ENCODE measurements at places on chromosomes 7 and 10.
A peak's percentile ranks its signal among the peaks of the same experiment; 100 is the strongest.

GRCh38 chr7:1224086-1224716 is 8.5 kb upstream of the UNCX start:
- DNase-seq = no peak

DNA sequence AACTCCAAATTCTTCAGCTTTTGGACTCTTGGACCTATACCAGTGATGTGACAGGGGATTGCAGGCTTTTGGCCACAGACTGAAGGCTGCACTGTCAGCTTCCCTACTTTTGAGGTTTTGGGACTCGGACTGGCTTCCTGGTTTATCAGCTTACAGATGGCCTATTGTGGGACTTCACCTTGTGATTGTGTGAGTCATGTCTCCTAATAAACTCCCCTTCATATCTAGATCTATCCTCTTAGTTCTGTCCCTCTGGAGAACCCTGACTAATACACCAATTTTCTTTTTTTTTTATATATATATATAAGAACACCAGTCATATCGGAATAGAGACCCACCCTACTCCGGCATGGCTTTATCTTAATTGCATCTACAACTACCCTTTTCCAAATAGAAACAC is 166.8 kb downstream of the ETV1 start:
- DNase-seq = no peak

GRCh38 chr10:123936426-123936825 is 44.8 kb upstream of the CPXM2 start:
- no peak for DNase-seq

- no peak for DNase-seq
These were observed 16.5 kb downstream of the ECHDC3 start for GRCh38 chr10:11758527-11759236.

DNA sequence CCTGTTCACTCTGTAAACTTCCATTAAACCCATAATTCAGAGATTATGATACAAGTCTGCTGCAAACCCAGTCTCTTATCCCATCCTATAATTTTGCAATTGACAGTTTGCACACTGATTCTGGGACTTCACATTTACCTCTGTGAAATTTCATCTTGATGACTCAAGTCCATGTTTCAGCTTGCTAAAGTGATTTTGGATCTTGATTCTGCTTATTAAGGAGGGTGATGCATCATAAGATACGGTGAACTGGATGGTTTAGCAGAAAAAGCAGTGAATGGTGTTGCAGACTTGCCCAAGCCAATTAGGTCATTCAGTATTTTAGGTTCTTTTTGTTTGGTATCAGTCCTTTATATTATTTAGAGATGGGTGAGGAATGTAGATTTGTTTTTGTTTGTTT is 125.5 kb upstream of the PODXL start:
- no peak for DNase-seq

DNA sequence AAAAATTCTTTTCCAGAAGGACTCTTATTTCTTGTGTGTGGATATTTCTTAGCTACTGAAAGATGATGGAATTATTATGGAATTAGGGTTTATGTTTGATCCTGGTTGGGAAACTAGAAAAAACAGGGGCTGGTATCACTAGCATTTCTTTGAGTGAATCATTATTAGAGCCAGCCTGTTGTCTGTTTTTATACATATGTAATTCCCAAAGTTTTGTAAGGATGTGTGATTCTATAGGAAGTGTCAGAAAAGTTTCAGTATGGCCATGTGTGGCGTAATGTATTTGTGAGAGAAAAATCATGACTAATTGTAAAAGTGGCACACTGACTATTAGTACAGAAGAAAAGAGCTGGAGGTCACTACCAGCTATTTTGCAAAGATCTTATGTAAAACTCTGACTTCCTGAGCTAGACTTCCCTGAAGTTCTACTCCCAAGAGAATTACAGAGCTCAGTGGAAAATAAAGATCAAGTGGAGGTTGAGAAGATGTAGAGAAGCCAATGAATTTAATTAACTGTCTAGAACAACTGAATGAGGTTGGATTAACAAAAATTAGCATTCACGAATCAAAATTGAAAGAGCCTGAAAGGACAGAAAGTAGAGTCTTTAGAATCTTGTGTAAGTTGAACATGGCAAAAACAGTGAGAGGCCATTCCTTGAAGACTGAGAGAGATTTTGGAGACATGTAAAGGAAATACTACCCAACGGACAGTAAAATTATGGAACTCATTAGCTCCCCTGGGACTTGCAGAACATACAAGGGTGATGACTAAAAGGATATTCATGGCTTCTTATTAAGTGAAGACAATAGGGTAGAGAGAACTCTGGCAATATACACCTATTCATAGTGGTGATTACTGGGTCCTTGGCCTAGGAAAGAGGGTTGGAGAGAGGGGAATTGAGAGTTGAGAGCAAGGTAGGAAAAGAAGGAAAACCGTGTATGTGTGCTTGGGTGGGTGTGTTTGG is 12.5 kb downstream of the ZNF365 start:
- DNase-seq = no peak

- no peak for DNase-seq
These were observed 1.7 kb upstream of the SLC35B4 start for GRCh38 chr7:134318443-134318842.

DNA sequence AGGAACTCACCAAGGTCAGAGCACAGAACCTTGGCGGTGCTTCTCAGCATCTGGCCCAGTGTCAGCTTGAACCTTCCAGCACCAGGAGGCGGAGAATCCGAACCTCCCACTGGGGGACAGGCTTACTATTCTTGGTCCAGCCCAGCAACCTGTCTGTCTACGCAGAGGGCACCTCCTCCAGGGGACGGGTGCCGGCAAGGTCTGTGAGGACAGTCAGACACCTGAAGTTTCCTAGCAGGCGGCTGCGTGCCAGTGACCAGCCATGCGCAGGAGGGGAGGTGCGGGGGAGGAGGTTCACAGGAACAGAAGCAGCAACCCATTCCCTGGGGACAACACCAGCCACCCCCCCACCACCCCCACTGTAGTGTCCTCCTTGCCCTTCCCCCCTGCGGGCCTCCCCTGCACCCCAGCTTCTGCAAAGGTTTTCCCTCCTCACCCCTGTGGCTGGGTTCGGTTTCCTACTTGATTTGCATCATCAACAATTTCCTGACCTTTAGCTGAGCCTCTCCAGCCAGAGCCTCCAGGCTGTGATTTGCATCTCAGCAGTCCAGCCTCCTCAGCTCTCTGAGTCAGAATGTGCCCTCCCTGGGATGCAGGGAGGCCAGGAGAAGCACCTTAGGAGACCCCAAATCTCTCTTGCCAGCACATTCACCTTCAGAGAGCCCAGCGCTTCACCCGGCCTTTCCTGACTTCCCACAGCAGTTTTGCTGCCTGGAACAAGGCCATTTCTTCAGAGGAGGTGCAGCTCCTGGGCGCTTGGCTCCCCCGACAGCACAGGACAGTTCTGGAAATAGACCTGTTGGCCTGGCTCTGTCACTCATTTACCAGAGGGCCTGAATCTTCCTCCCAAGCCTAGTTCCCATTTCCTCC is 107.5 kb upstream of the NPS start:
- DNase-seq = no peak

DNA sequence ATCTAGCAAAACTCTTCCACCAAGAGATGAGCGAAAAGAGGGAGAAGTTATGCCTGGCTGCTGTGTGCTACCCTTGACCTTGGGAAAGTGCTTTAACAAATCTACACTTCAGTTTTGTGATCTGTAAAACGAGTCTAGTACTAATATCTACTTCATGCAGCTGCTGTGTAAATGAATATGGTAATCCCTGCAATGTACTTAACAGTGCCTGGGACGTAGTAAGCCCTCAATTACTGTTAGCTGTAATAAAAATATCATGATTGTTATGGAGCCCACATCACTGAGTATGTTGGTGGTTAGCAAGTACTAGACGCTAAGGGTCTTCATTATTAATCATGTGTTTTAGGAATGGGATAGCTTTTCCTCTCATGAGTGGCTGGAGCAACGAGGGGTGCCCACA is 80.5 kb downstream of the LYZL1 start:
- no peak for DNase-seq

DNA sequence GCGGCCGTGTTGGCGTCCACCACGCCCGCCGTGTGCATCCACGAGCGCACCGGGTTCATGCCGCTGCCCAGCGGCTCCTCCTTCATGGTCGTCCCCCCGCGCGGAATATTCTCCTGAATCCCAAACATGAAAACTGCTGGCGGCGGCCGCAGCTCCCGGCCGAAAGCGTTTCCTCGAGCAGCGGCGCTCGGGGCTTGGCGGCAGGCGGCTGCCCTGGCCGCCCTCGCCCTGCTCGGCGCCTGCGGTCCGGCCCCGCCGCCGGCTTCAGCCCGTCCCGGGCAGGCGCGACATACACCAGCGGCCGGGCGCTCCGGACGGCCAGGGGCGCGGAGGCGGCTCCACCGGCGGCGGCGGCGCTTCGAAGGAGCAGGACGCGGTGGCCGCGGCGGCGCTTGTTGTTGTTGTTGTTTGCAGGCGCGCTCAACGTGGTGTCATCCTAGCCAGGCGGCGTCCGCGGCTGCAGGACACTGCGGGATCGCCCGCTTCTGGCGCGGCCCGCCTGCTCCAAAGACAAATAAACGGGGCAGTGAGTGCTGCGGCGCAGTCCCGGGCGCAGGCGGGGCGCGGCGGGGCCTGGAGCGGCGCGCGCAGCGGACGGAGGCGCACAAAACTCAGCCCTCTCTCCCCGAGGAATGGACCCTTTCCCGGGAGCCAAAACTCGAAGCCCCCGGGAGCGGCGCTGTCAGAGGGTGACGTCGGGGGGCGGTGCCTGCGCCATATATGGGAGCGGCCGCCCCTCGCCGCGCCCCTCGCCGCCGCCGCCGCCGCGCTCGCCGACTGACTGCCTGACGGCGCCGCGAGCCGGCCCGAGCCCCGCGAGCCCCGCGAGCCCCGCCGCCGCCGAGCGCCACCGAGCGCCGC is at the start of gene EBF3:
EBF3 (minus strand) TSS at position 634 of the 861 bp plus-strand sequence; CDS start at position 128, 506 bp downstream.
- no peak for DNase-seq

GRCh38 chr10:11468126-11468742 is 143.2 kb downstream of the USP6NL start:
- no peak for DNase-seq

- DNase-seq = no peak
These were observed 78.4 kb upstream of the GJD4 start for GRCh38 chr10:35526746-35527145.

DNA sequence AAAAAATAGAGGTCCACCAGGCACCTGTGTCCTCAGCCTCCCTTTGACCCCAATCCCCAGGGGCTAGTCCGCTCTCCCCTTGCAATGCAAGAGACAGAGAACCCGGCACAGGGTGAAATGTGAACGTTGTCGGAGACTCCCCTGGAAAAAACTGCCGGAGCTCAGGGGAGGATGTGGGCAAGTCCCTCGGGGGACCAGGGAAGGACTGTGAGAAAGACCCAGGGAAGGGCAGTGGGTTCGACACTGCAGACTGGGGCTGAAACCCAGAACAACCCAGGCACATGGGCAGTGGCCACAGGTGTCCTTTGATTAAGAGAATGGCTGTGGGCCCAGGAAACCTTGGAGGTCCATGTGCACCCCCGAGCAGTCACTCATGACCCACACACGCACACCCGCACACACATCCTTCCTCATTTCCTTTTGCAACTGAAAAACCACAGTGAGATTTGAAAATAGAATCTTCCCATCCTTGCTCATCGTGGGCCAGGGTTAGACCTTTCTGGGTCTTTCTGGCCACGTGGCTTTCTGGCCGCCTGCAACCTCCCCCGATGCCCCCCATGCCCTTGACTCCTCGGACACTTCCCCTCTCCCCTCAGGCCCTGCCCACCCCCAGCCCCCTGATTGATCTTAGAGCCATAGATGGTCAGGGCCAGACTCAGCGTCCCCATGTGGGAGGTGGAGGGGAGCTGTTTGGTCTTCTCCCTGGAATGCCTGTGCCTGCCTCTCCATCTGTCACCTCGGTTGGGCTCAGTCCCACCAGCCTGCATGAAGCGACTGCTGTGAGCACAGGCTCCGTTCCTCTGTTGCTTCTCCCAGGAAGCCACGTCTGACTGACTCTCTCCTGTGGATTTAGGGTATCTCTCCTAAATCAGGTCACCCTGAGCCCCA is 7.9 kb downstream of the LAT2 start:
- DNase-seq = peak; percentile 79

DNA sequence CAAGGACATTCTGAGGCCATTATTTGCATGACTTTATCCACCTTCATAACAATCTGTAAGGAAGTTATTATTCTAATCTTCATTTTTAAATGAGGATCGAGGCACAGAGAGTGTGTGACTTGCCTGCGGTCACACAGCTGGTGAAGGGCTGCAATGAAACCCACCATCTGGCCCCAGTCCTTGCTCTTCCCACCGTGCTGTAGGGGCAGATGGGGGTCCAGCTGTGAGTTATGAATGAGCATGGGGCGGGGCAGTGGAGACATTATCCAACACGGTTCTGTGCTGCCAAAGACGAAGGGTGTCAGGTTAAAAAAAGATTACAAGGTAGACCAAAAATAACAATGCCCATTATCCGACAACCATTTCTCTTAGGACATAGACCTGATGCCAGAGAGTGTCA is 417.5 kb upstream of the MGMT start:
- DNase-seq = no peak

DNA sequence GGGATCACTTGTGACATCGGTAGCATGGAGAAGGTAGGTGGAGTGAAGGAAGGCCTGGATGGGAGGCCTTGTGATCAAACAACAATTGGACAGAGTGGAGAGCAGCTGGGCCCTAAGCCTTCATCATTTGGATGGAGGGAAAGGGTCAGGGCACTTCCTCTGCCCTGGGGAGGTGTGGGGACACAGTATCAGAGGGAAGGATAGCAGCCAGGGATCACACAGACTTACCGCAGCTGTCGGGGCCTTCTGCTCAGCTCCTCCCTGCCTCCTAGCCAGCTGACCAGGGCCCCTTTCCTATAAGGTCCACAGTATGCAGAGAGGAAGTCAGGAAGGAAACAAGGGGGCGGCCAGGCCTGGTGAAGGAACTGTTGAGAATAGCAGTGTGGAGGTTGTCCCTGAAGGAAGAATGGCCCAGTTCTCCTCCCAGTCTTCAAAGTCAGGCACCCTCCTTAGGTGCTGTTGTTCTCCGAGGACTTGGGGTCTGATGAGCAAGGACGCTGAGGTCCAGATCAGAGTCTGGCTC is 62.1 kb downstream of the ABCC2 start:
- DNase-seq = no peak

- no peak for DNase-seq
These were observed 24.4 kb downstream of the TMEM273 start for GRCh38 chr10:49163741-49164140.

GRCh38 chr7:51316262-51316665 is 345 bp downstream of the COBL start:
- no peak for DNase-seq

- DNase-seq = no peak
These were observed 4.7 kb downstream of the ZNF503 start for GRCh38 chr10:75396631-75397495.

GRCh38 chr7:139230023-139230422 is 1.0 kb upstream of the UBN2 start:
- no peak for DNase-seq

DNA sequence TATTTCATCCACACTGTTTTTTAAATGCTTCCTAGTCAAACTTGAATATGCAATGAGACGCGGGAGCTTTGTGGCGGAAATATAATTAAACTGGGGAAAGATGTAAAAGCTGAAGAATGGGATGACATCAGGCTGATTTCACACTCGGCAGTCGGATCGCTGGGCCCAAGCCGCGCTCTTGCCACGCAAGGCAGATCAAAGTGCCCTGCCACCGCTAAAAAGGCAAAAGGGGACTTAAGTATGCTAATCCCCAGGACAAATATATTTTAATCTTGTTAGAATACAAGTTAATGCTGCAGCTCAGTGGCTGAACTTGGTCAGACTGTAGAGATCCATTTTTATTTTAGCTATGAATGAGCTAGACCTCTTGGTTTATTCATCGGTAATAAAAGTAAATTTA is 13.8 kb downstream of the EN2 start:
- DNase-seq = no peak

- no peak for DNase-seq
These were observed 717.1 kb upstream of the LRRN3 start for GRCh38 chr7:110373859-110374258.

- DNase-seq = no peak
These were observed 231.6 kb downstream of the TRIL start for GRCh38 chr7:28726555-28726954.
